ENCODE measurements at places on chromosomes 7 and 10. TPM values are rescaled to one million over a fixed set of nuclear protein-coding genes. Genes with fewer than 3 reads are reported as not detected.
A peak's percentile ranks its signal among the peaks of the same experiment; 100 is the strongest.

- DNase-seq = peak; percentile 50
- no peaks in the 10 kb centered on the region for H3K27me3 ChIP-seq
- no peak overlapping the region for H3K27ac ChIP-seq
- H3K4me1 ChIP-seq = peaks cover 7% of the 10 kb centered on the region
Measured at GRCh38 chr7:120941064-120941463, 9.5 kb upstream of the ING3 start.

DNA sequence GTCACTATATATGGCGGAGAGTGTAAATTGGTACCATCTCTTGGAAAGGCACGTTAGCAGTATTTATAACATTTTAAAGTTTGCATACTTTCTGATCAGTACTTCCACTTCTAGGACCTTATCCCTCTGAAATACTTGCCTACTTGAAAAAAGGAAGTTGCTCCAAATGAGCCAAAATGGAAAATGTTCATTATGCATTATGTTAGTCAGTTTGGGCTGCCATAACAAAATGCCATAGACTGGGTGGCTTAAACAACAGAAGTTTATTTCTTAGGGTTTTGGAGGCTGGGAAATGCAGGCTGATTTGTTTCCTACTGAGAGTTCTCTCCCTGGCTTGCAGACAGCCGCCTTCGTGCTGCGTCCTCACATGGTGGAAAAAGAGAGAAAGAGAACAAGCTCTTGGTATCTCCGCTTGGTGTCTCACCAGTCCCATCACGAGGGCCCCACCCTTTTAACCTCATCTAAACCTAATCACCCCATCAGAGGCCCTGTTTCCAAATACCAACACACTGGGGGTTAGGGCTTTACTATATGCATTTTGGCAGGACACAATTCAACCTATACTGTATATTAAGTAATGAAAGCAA is 6.9 kb downstream of the SNX10 start:
- no peaks in the 10 kb centered on the region for H3K36me3 ChIP-seq
- no peaks in the 10 kb centered on the region for H3K4me1 ChIP-seq
- no peaks in the 10 kb centered on the region for H3K27me3 ChIP-seq

GRCh38 chr7:122092964-122093797 is 50.9 kb downstream of the AASS start:
- H3K27ac ChIP-seq = no peak overlapping the region
- no peaks in the 10 kb centered on the region for H3K27me3 ChIP-seq
- DNase-seq = peak; percentile 71
- no peak overlapping the region for H3K4me3 ChIP-seq
- H3K4me1 ChIP-seq = no peaks in the 10 kb centered on the region

DNA sequence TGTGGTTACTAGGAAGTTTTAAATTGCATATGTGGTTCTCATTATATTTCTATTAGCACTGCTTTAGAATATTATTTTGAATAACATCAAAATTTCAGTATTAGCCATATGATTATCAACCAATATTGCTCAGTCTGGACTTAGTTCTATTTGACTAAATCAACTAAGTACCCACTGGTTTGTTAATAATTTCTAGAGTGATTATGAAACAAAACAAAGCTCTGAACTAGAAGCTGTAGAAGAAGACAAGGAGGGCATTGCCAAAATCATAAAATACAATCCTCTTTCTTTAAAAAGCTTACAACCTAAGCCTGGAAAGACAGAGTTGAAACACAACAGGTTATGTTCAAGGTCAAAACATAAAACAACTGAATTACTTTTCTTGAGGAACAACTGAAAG is 204.7 kb downstream of the KMT2C start:
- H3K27ac ChIP-seq = no peak overlapping the region
- no peaks in the 10 kb centered on the region for H3K27me3 ChIP-seq
- DNase-seq = no peak
- no peak overlapping the region for H3K4me3 ChIP-seq

DNA sequence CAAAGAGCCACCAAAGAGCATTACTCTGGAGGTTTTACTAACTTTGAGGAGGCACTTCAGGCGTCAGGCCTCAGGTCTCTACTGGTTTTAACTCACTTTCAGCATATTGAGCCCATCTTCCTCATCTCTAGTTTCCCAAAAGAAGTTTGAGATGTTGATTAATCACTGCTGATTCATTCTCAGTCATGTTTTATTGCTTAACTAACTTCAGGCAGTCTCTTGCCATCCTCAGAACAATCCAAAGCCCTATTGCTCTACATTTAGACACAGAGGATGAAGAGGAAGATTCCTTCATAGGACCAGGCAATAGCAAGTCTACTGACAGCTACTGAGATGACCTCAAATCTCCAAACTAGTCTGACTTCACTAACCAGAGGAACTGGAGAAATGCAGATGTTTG is 39.1 kb upstream of the BET1 start:
- peak; percentile 82 for DNase-seq
- peaks cover 12% of the 10 kb centered on the region for H3K4me1 ChIP-seq
- no peaks in the 10 kb centered on the region for H3K36me3 ChIP-seq
- H3K4me3 ChIP-seq = no peak overlapping the region

DNA sequence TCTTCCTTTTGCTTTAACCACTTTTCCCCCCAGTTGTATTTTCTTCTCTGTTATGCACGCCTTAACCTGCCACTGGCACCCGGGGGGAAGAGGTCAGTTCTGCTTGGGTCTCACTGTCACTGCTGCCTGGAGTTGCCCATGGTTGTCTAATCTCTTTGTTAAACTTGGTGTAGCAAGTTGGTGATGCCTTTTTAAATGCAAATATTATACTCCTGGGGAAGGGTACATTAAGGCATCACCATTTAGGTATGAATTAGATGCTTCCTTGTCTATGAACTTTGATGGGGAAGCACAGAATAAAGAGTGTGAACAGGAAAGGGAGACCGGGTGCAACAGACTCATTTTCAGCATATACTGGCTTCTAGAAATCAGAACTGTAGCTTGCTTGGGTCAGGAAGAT is 9.1 kb upstream of the SORCS3 start:
- no peak overlapping the region for H3K4me3 ChIP-seq
- DNase-seq = no peak
- no peak overlapping the region for H3K27ac ChIP-seq
- H3K27me3 ChIP-seq = peaks cover 40% of the 10 kb centered on the region

- H3K4me3 ChIP-seq = no peak overlapping the region
- H3K4me1 ChIP-seq = peaks cover 8% of the 10 kb centered on the region
- no peaks in the 10 kb centered on the region for H3K36me3 ChIP-seq
- DNase-seq = peak; percentile 47
- H3K27ac ChIP-seq = no peak overlapping the region
Measured at GRCh38 chr10:86225103-86225782, 141.4 kb downstream of the GRID1 start.

DNA sequence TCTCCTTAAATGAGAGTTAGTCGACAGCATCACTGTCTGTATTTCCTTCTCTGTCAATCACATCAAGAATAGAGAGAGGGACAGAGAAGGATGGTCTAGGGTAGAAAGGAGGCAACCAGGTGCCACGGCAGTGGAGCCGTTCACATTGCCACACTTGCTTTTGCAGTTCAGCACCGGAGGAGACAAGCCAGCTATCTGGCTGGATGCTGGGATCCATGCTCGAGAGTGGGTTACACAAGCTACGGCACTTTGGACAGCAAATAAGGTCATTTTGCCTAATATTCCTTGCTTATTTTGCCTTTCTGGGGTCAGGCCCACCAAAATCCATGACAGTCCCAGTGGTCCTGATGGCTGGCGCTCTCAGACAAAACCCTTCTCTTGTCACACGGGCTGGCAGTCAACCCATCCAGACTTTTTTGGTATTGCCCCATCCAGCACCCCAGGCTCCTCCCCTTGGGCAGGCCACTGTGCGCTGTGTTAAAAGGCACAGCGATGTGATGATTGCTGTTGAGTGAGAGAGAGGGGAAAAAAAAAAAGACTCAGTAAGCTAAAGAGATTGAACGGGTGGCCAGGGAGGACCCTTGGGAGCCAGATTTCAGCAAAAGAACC is 8.4 kb downstream of the CPA2 start:
- H3K36me3 ChIP-seq = no peaks in the 10 kb centered on the region
- H3K27ac ChIP-seq = no peak overlapping the region
- no peaks in the 10 kb centered on the region for H3K27me3 ChIP-seq
- DNase-seq = no peak
- H3K4me3 ChIP-seq = no peak overlapping the region

ETV1 gene
- 20.6 TPM for total RNA-seq

MMRN2 gene
- 1.9 TPM for total RNA-seq

SPDYE16 gene
- total RNA-seq = not detected

POU6F2 gene
- not detected for total RNA-seq

ELOVL3 gene
- 0.40 TPM for total RNA-seq

Data from PC-3 (cell line).